ENCODE measurements at places on chromosomes 5 and 9.

GRCh38 chr5:20575571-20575970 lies 587.6 kb upstream of the CDH18 start:
- DNase-seq: no peak

- no peak for DNase-seq
Measured at GRCh38 chr9:4970970-4971641, 14.0 kb upstream of the JAK2 start.

- no peak for DNase-seq
Measured at GRCh38 chr5:141420855-141421488, at the start of gene PCDHGA11. Gene PCDHGA11 (plus strand): TSS chr5:141421051. CDS start chr5:141421228, 177 bp downstream.

GRCh38 chr5:76332102-76332501 lies 71.0 kb upstream of the IQGAP2 start:
- DNase-seq: no peak

DNA sequence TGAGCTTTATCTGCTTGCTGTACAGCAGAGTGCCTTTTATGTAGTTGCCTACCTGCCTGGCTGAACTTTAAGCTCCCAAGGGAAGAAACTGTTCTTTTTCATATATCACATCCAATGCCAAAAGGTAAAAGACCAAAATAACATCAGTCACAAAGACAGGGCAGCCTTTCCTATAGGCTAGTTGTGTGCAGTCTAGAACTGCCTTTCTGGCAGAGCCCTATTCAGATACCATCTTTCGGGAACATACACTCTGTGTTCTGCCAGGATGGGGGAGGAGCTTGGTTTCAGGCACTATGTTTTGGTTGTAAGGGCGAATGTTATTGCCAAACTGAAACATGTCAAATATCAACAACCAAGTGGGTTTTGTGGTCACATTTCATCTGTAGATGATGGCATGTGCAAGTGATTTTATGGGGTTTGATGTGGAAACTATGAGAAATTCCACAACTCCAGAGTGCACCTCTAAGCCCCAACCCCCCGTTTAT lies 314.5 kb downstream of the ADGRV1 start:
- no peak for DNase-seq

DNA sequence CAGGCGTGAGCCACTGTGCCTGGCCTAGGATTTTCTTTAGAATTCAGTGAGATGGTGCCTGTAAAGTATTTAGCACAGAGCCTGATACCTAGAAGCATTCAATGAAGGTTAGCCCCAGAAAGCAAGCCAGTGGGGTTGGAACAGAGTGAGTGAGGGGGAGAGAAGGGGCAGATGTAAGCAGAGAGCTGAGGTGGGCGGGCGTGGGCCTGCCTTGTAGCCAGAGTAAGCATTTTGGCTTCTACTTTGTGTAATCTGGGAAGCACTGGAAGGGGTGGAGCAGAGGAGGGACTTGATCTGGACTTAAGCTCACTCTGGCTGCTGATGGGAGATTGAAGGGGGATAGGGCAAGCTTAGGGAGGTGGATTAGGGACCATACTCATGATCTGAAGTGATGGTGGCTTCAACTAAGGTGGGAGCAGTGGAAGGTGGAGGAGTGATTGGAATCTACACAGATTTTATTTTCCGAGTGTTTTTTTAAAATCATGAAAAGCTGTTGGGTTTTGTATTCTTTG lies 2.6 kb downstream of the EXOSC2 start:
- no peak for DNase-seq

DNA sequence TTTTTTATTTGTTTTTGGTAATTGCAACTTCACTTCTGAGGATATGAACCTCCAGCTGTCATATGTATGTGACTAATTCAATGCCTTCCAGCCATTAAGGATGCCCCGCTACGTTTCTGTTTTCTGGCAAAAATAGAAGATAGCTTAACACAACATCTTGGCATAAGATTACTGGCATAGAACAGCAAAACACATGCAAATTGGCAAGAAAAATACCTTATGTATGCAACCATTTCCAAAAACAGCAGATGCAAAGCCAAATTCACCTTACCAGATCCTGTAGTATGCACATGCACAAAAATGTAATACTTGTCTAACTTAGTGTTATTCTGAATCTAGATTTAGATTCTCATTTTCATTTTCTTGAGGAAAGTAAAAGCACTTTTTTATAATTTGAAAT lies 461.1 kb upstream of the CYLC2 start:
- DNase-seq: no peak

DNA sequence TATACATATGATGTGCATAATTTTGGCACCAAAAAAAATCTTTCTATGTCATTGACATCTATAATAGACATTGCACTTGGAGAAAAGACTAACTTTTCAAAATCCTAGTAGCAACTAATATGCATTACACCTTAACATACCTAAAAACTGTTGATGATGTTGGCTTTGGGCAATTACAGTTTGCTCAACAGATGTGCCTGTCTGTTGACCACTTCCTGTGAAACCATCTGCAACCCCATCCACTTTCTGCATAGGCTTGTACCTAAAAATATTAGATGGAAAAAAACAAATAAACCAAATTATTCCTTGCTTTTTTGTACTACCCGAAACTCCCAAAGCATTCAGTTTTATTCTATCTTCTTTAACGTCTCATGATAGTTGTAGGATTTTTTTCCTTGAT lies 248.6 kb downstream of the RFX3 start:
- no peak for DNase-seq

GRCh38 chr9:71121275-71122021 lies at the start of gene TRPM3:
Gene TRPM3 (minus strand): TSS chr9:71121621. CDS start chr9:71121354, 267 bp downstream.
- no peak for DNase-seq

GRCh38 chr5:94702729-94703128 lies 84.3 kb downstream of the SLF1 start:
- DNase-seq: no peak

- no peak for DNase-seq
Measured at GRCh38 chr9:89407070-89407469, 88.8 kb downstream of the SECISBP2 start.

DNA sequence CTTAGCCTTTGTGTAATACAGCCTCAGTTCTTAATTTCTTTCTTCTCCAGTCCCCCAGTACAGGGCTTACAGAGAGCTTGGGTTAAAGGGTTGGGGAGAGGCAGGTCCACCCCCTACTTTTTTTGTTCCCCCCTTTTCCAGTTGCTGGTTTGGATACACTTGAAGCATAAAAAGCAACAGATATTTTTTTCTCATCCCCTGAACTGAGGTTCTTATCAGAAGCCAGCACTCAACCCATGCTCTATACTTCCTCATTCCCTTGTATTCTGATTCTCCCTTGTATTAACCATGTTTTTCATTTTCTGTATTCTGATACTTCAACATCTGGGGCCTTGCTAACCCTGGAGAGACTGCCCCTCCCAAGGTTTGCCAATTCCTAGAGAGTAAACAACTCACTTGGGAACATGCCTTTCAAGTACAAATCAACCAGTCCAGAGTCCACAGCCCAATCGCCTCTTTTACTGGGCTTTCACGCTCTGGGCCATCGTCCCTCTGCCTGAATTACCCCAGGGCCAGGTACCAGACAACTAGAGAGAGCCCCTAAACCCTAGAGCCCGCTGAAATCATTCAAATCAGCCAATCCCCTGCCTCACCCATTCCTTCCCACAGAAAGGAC lies 333.4 kb upstream of the PUM3 start:
- no peak for DNase-seq

GRCh38 chr9:89508951-89509615 lies 11.2 kb upstream of the SEMA4D start:
- no peak for DNase-seq

GRCh38 chr9:206481-206880 lies 8.2 kb upstream of the DOCK8 start:
- no peak for DNase-seq

DNA sequence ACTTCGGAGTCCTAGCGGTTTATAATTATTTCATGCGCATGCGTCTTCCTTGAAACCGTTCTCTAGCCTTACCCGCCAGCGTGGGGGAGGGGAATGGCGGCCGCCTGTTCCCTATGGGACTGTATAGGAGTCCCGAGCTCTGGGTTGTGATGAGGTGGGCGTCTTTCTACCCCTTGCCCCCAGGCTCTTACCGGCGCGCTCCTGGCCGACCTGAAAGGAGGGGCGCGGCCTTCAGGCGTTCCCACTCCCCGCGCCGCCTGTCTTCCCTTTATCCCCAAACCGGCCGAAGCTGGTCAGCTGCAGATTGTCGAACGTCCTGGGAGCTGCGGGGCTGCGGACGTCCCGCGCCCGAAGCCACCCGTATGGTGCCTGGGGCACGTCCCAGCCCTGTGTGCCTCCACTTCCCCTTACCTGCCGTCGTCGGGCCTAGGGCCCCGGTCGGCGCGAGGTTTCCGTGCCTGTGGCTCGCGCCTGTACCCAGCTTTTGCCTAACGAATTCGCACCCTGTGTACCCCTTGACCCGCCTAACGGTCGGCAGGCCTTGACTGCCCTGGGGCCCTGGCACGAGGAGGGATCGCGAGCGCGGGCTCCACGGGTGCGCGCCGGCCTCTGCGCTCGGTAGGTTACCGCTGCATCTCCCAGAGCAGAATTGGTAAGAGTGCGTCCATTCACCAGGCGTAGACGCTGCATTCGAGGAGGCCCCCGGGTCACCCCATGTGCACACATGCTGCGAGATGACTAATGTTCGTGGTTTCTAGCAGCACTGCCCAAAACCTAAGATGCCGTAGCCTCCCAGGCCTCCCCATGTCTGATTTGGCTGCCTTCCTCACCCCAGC lies 653 bp upstream of the HNRNPH1 start:
- no peak for DNase-seq

- no peak for DNase-seq
Measured at GRCh38 chr5:107766972-107767371, 96.2 kb upstream of the EFNA5 start.

GRCh38 chr9:128125580-128126354 lies 1.8 kb downstream of the PTGES2 start:
- no peak for DNase-seq

GRCh38 chr5:98307811-98308210 lies 465.7 kb upstream of the RGMB start:
- no peak for DNase-seq

GRCh38 chr5:26192486-26192885 lies 845.9 kb downstream of the CDH9 start:
- no peak for DNase-seq

GRCh38 chr5:138986186-138986800 lies 111.2 kb upstream of the LRRTM2 start:
- no peak for DNase-seq

- no peak for DNase-seq
Measured at GRCh38 chr5:161085056-161085455, 233.0 kb upstream of the ATP10B start.

GRCh38 chr5:143030349-143030748 lies 260.2 kb downstream of the ARHGAP26 start:
- no peak for DNase-seq

DNA sequence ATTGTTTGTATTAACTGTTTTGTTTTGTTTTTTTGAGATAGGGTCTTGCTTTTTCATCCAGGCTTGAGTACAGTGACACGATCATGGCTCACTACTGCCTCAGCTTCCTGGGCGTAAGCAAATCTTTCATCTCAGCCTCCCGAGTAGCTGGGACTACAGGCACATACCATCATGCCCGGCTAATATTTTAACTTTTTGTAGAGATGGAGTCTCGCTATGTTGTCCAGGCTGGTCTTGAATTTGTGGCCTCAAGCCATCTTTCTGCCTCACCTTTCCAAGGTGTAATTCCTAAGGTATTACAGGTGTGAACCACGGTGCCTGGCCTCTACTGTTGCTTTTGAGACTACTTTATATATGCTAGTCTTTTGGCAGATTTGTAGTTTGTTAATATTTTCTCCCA lies 8.4 kb downstream of the RCL1 start:
- no peak for DNase-seq
